ENCODE measurements at places on chromosomes 4 and X. TPM values are rescaled to one million over a fixed set of nuclear protein-coding genes. Genes with fewer than 3 reads are reported as not detected.

DNA sequence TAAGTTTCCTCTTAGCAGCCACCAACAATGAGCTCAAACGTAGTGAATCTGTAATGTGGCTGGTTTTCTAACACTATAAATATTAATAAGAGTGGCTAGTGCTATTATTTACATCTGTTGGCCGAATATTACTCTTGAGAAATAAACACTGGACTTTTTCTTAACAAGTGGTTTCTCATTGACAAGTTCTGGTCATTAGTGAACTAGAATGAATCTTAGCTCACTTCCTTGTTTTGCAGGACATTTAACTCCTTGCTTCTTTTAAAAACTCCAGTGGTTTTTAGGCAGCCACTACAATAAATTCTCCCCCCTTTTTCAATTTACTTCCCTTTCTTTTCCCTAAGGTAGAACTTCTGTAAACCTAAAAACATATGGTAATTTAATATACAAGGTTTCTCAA, 177.2 kb downstream of the ARAP2 start:
- no peak for DNase-seq

DNA sequence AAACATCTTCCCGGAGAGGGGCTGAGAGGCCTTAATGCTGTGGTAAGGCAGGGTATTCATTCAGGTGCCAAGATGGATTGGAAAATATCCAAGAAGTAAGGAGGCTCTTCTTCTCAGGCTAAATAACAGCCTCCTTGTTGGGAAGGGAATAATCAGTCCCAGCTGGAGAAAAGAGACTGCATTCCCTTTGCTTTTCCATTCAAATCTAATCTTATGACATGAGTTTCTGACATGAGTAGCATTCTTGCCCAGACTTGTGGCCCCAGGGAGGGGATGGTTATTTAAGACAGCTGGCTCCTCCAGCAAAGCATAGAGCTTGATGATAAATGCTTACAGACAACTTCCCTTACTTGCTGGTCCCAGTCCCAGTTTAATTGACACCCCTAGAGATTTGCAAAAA, 98.3 kb downstream of the DCLK2 start:
- DNase-seq = no peak

DNA sequence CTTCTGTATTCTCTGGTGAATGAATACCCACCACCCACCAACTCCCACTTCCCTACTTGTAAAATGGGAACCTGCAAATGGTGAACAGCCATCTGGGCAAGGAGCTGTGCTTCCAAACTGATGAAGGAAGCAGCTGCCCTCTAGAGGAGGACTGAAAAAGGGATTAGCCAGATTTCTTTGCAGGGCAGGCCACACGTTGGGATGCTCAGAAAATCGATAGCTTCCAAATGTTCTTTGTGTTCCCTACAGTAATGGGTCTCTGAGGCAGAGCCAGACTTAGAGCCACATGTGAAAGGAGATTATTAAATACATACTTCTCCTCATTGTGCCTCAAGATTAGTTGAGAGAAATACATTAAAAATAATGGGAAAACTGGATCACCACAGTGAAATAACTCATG, 39.3 kb upstream of the LPAR4 start:
- no peak for DNase-seq

DNA sequence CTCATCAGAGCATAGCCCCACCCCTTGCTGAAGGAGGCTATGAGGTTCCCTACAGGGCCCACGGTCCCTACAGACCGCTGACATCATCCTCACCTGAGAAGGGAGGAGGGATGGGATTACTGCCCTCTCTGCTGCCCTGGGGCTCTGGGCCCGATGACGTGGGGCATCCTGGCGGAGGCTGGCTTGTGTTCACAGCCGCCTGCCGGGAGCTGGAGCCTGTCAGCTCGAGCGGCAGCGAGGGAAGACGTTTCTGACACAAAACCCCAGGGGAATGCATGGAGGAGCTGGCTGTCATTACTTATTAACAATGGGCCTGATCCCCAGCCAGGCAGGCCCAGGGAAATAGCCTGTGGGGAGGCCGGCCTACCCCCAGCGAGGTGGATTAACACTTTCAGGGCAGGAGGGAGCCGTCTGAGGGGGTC, 106.6 kb upstream of the ATP6AP2 start:
- DNase-seq = no peak

GRCh38 chr4:68855771-68856170, 40.0 kb downstream of the UGT2B10 start:
- DNase-seq = no peak

PCDH19 gene
- total RNA-seq = 0.74 TPM

DNA sequence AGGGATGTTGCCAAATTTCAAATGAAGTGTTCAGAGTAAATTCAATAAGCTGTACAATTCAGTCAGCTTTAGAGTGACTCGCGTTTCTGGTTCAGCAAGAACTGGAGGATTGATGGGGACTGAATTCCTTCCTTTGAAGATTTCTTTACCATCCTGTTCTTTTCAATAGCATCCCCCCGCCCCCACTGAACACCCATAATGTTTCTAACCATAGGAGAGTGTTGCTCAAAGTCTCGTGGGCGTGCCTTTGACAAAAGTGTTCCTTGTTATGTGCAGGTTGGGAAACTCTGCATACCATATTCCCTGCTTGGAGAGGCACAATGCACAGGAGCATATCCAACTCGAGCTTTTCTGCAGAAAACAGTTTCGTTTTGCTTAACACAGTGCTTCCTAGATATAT, 323.5 kb upstream of the CASK start:
- no peak for DNase-seq
